ENCODE measurements at places on chromosomes 3 and 15. TPM values are rescaled to one million over a fixed set of nuclear protein-coding genes. Genes with fewer than 3 reads are reported as not detected.

DNA sequence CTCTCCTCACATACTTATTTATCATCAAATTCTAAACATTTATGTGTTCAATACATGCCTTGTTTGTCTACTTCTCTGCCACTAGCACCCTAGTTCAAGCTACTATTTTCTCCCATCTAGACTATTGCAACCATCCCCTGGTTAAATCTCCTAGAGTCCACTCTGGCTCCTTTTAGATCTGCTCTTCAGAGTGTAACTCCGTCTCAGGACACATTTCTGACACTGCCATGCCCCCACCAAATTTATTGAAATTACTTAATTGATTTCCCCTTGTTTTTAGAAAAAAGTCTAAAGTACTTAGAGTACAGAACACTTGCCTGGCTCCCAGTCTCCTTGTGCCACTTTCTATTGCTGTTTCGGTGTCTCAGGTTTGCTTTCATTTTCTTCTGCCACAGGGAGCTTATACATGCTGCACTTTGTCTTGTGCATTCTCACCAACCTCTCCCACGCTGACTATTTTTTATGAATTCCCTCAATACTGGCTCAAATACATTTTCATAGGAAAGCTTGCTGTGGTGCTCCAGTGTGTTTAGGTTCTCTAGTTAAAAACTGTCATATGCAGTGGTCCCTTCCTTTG is 792.3 kb downstream of the DIPK2A start:
- DNase-seq: no peak

DNA sequence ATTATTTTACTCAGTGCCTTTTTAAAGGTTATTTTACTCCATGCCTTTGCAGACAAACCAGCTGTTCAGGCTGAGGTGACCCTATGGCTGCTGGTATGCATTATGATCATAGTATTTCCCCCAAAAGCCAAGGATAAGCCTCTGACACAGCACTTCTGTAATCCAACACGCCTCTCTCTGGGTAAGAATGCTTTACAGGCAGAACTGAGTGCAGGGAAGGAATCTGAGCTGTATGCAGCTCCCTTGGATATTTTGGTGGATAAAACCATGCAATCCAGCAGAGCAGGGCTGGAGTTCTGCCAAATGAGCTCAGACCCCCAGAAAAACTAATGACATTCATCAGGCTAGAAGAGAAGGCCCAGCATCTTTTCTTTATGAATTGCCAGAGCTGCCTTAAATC is 11.7 kb upstream of the MAP1A start:
- no peak for DNase-seq

GRCh38 chr15:55389264-55389607 is 18.9 kb downstream of the CCPG1 start:
- no peak for DNase-seq

DNA sequence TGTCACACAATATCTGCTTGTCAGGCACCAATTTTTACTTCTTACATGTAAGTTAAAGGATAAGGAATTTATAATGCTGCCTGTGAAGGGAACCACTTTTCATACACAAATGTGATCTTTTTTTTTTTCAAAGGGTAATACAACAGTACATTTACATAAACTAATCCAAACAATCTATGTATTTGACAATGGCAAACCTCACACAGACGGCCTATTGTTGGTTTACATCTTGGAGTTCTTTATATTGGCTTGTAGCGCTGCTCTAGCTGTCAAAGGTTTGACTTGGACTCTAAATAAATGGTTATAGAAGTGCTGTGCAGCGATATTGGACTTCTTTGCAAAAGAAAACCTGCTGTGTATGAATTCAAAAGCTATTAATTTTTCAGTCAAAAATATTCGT is 598.0 kb downstream of the FOXP1 start:
- no peak for DNase-seq

DNA sequence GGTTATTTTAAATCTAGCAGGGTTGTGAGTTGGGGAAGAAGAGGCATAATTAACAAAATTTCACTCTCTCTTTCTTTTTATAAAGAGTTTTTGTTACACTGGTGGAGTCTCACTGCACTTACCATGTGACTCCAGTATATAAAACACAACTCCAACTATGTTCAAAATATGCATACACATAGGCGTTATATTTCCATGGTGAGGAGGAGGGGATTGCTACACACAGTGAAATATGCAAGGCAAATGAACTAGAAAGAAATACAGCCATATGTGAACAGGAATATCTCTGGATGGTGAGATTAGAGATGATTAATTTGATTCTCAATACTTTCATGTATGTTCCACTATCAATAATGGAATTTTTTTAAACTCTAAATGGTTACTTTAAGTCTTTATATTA is 385.0 kb downstream of the MAGI1 start:
- no peak for DNase-seq

DNA sequence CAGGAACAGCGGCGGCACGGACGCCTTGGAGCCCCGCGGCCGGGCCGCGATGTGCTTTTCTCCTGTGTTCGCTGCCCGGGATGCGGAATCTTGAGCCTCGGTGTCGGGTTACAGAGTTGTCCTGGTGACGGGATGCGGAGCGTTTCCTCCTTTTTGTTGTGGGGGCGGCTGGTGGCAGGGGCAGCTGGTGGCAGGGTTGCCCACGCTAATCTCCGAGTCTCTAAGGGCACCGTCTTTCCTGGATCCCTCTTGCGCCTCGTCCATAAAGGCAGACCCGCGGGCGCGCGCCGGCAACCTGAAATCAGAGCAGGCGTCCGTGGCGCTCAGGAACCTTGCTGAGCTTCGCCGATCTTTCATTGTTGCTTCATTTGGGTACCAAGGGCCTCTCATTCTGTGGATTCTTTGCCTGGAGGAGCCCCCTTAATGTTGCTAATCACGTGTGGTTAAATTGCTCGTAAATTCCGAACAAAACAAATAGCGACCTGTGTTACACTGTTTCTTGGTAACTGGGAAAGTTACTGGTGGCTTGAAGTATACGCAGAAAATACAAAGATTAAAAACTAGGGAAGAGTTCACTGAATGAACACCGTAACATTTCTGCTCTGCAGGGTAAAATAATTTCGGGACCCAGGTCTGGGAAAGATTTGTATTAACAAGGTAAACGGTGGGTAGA is 844 bp upstream of the PFN2 start:
- DNase-seq: peak; percentile 87

- DNase-seq: no peak
Observed at GRCh38 chr15:43238671-43239131, 17.9 kb upstream of the EPB42 start.

GRCh38 chr3:129651435-129652202 is 45.1 kb upstream of the PLXND1 start:
- DNase-seq: no peak

DNA sequence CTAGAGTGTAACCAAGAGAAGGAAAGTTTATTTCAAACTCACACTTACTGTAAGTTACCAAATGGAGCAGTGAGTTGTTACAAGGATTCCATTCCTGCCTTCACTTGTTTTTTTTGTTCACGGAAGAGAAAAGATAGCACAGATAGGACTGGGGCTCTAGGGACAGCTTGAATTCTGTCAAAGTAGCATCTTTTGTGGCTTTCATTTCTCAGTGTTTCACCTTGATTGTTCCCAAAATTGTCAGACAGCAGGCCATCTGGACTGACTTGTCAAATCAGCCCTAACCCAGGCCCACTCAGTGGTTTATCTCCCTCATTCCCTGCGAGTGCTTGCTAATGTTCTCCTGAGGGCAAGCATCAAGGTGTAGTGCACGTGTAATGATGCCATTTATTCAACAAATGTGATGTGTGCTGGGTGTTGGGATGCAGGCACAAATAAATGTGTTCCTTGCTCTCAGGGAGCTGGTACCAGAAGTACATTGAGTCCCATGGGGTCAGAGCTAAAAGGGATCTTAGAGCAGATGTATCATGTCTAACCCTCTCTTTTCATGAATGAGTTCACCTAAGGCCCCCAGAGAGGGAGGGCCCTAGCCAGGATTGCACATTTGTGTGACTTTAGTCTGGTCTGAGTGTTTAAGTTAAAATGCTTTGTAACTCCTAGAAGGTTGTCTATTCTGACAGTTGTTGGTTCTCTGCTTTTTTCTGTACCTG is 49.1 kb downstream of the PDHB start:
- DNase-seq: no peak

- no peak for DNase-seq
Observed at GRCh38 chr15:40941528-40942336, 11.5 kb upstream of the CHAC1 start.

DNA sequence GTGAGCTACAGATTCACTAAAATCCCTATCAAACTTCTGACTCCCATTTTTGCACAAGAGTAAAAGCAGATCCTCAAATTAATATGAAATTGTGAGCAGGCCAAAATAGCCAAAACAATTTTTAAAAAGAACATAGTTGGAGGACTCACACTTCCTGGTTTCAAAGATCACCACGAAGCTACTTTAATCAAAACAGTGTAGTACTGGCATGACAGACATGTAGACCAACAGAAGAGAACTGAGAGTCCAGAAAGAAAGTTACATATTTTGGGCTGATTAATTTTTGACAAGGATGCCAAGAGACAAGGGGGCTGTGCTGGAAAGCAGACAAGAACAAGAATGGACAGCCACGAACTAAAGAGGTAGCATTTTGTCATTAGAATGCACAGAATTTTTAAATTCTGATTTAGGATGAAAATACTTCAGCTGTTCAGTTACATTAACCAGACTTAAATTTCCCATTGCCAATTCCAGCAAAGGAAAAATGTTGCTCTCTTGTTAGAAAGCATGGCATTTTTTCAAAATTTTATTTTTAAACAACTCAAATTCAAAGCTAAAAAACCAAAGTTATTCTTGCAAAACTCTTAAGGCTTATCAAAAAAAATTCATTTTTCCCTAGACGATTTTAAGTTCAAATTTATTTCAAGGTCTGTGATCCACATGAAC is 14.0 kb downstream of the RYK start:
- no peak for DNase-seq

DNA sequence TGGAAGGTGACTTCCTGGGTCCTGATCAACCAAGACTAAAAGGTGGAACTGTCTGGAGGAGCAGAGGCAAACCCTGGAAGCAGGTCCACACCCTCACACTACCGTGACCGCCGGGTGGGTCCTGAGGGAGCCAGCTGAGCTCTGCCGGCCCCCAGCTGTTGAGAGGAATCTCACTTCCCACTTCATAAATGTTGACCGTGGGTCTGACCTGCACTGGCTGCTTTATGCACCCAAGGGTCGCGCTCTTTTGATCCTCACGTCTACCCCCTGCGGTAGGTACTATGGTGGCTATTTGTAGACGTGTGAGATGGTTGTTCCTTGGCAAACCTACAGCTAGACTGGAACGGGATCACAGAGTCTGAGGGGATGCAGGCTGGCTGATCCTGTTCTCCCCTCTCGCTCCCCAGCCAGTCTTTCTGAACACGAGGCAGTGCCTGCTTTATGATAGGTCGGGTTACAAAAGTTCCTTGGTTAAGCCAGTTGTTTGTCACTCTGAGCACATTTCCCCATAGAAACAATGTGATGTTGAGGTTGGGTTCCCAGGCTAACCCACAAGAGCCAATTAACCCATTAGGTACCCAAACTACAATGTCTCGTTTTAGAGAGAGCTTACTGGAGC is 113.0 kb upstream of the ETV5 start:
- DNase-seq: no peak

- DNase-seq: no peak
Observed at GRCh38 chr3:58556761-58557221, 19.8 kb upstream of the ACOX2 start.

GRCh38 chr3:12120374-12121140 is 38.2 kb downstream of the TIMP4 start:
- no peak for DNase-seq

Gene CD86
- 2.5 TPM for polyA plus RNA-seq

Gene TIGIT
- polyA plus RNA-seq: 0.10 TPM

Gene ZNF148
- polyA plus RNA-seq: 49.4 TPM

Gene TPRA1
- polyA plus RNA-seq: 42.7 TPM

Gene CADPS
- 2.9 TPM for polyA plus RNA-seq

Gene LYZL4
- not detected for polyA plus RNA-seq
